ENCODE measurements at places on chromosomes 12 and 14. TPM values are rescaled to one million over a fixed set of nuclear protein-coding genes. Genes with fewer than 3 reads are reported as not detected.

OR6J1 gene
- not detected for total RNA-seq

ESPL1 gene
- total RNA-seq = 90.5 TPM

INTS13 gene
- 42.4 TPM for total RNA-seq

DNA sequence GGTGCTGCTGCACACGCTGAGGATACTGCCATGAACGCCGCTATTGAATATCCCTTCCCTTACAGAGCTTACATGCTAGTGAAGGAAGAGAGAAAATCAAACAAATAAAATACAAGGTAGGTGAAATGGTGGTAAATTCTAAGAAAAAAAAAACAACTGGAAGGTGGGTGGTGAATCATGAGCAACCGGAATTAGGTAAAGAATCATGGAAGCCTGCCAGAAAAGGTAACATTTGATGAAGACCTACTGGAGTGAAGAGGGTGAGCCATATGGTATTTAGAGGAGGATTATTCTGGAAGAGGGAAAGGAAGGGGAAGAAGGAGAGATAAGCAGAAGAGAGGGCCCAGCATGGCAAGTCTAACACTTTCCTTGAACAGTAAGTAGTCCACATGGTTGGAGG is 76.1 kb downstream of the LRIG3 start:
- DNase-seq = no peak

GRCh38 chr14:90593254-90594040 is 196.6 kb downstream of the CALM1 start:
- DNase-seq = no peak

DNA sequence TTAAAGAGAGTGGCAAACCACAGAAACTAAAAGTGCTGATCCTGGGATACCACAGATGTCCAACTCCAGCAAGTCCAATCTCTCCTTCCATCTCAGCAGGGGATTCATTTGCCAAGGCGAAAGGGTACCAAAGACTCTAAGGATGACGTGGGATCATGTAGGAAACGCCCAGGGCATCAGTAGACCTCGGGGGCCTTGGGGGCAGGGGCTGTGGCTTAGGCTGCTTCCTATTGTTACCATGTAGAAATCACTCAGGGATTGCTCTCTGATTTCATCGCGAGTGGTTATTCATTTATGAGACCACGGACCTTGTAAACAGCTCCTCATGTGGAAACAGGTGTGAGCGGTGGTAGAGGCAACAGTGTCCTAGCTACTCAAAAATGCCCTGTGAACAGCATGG is 149.3 kb upstream of the FKBP4 start:
- no peak for DNase-seq

Measured in activated naive CD8-positive, alpha-beta T cell treated with anti-CD3 and anti-CD28 coated beads, Interleukin-2, amount 10 ng/mL, durations not matched to agents 7 days and 5 days (primary cell).